ENCODE measurements at places on chromosomes 2 and 18.

- DNase-seq: no peak
- no peaks in the 10 kb centered on the region for H3K4me1 ChIP-seq
- no peaks in the 10 kb centered on the region for H3K36me3 ChIP-seq
- no peak overlapping the region for H3K4me3 ChIP-seq
Measured at GRCh38 chr2:51791496-51791895, 759.6 kb upstream of the NRXN1 start.

DNA sequence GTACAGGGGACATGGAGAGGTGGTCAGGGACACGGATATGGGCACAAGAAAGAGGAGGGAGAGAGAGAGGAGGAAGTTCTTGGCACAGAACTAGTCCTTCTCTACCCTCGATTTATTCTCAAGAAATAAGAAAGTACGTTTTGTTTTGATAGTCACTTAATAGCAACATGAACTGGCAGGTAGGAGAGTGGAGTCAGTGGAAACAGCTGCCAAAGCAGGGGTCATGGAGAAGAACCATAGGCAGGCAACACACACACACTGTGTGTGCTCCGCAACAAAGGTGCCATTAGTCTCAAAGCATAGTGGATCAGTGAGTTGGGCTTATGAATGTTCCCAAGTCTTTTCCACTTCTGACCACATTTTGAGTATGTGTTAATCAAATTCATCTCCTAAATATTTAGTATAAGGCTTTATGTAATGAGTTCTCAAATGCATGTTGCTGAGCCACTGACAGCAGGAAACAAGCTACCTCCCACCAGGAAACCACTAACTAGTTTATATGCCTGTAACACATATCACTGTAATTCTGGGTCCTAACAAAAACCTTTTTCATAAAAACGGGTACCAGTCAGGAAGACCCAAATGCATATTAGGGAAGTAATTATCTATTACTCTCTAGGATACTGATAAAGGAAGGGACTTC lies 41.1 kb downstream of the IWS1 start:
- peaks cover 72% of the 10 kb centered on the region for H3K36me3 ChIP-seq
- no peaks in the 10 kb centered on the region for H3K27me3 ChIP-seq
- DNase-seq: no peak

- H3K27me3 ChIP-seq: no peaks in the 10 kb centered on the region
- no peaks in the 10 kb centered on the region for H3K36me3 ChIP-seq
Measured at GRCh38 chr2:163658556-163658955, 77.3 kb downstream of the FIGN start.

- peaks cover 14% of the 10 kb centered on the region for H3K4me1 ChIP-seq
- peak; percentile 68 for DNase-seq
- H3K27ac ChIP-seq: peak overlapping the region; percentile 91
- peak overlapping the region; percentile 68 for H3K4me3 ChIP-seq
- H3K27me3 ChIP-seq: no peaks in the 10 kb centered on the region
- H3K36me3 ChIP-seq: no peaks in the 10 kb centered on the region
Measured at GRCh38 chr2:231642631-231643494, 50.2 kb downstream of the TEX44 start.

- DNase-seq: no peak
- H3K27ac ChIP-seq: no peak overlapping the region
- no peak overlapping the region for H3K4me3 ChIP-seq
- H3K27me3 ChIP-seq: no peaks in the 10 kb centered on the region
- no peaks in the 10 kb centered on the region for H3K36me3 ChIP-seq
- peaks cover 15% of the 10 kb centered on the region for H3K4me1 ChIP-seq
Measured at GRCh38 chr18:45008694-45009413, 328.2 kb downstream of the SETBP1 start.

DNA sequence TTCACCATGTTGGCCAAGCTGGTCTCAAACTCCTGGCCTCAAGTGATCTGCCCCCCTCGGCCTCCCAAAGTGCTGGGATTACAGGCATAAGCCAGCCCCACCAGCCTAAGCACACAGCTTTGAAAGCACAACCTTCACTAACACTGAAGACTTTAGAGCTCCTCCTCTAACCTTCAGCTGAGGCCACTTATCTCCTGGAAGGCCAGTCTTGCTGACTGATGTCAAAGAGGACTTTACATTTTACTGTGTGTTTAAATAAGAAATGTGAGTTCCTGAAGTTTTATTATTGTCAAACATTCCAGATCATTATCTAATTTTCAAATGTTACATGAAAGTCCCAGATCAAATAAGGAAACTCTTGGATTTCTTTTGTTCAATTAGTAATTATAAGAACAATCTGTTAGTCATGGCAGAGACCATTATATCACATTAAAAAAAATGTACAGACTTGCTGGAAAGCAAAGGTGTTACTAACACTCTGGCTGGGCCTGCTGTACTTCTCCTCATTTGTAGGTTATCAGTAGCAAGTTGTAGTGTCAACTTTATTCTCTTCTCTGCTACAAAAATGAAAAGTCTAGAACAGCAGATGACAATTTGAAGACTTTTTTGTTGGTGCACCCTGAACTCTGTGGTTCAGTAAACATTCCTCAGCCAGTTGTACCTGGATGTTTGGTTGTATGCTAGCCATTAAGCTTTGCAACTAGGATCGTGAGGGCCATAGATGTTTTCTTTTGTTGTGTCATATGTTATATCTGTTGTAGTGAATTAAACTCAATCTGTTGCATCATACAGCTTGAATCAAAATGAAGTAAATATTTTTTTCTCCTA lies 80.0 kb downstream of the AOX1 start:
- peaks cover 4% of the 10 kb centered on the region for H3K4me1 ChIP-seq
- peaks cover 6% of the 10 kb centered on the region for H3K27me3 ChIP-seq
- H3K27ac ChIP-seq: no peak overlapping the region

DNA sequence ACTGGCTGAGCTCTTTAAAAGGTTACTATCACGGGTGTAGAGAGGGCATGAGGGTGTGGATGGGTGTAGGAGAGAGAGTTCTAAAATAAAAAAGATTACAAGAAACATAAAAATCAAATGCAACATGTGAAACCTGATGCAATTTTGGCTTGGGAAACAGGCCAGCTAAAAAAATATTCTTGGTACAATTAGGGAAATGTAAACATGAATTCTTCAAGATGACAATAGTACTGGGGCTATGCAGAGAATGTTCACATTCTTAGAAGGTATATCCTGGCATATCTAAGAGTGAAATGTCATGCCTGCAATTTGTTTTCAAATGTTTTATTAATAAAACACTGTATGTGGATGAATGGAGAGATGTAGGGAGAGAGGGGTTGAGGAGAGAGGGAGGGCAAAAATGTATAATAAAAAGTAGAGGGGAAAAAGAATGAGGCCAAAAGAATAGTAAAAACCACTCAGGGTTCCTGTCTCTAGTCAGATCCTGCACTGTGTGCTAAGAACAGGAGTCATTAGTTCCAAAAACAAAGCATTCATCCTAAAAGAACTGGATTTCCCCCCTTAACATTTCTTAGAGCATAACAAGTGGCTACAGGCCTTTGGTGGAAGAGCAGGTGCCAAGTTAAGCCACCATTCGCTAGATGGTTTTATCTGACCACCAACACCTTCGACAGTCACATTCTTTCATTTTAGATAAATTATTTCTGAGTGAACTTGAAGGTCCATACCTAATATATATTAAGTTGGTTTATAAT lies 77.3 kb downstream of the LPIN2 start:
- peaks cover 87% of the 10 kb centered on the region for H3K36me3 ChIP-seq
- H3K27ac ChIP-seq: peak overlapping the region; percentile 61
- H3K4me3 ChIP-seq: no peak overlapping the region
- no peak for DNase-seq
- H3K27me3 ChIP-seq: no peaks in the 10 kb centered on the region
- peaks cover 40% of the 10 kb centered on the region for H3K4me1 ChIP-seq

DNA sequence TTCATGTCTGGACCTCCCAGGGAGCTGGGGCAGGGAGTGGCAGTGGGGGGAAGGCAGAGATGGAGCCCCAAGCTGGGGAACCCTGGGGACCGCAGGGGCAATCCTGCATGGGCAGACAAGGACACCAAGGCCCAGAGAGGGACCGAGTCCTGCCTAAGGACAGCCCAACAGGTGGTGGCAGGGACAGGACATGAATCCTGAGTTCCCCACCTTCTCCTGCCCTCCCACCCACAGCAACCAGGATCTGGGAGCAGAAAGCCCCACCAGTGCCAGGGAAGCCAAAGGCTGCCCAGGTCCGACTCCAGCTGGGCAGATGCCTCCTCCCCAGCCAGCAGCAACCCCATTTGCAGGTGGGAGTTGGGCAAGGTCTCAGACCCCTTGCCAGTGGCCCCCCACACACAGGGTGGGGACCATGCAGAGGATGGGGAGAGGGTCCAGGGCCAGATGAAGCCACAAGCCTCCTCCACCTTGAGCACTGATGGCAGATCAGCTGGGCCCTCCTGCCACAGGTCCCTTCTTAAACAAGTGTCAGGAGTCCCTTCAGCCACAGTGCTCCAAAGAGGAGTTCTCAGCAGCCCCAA lies 6.3 kb downstream of the ADRA2B start:
- no peak overlapping the region for H3K4me3 ChIP-seq
- no peaks in the 10 kb centered on the region for H3K4me1 ChIP-seq
- peaks cover 9% of the 10 kb centered on the region for H3K27me3 ChIP-seq

- no peak for DNase-seq
- peaks cover 24% of the 10 kb centered on the region for H3K4me1 ChIP-seq
- peaks cover 13% of the 10 kb centered on the region for H3K36me3 ChIP-seq
- no peak overlapping the region for H3K4me3 ChIP-seq
- no peaks in the 10 kb centered on the region for H3K27me3 ChIP-seq
Measured at GRCh38 chr2:37666772-37667171, 4.7 kb downstream of the CDC42EP3 start.

DNA sequence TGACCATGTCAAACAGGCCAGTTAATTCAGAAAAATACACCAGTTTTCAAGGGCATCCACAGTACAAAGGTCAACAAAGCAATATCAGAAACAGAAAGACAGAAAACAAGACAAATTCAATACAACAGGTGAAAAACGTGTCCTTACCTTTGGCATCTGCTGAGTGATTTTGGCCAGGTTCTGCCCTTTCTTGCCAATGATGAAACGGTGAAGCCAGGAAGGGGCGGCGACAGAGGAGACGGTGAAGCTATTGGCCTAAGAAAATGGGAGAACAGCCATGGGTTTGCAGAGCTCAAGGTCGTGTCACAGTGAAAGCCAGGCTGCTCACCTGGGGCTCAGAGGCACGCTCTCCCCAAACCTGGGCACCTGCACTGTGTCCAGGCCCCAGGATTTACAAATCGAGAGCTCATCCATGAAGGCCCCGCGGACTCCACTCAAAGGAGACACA lies 60.5 kb downstream of the HDLBP start:
- peaks cover 81% of the 10 kb centered on the region for H3K36me3 ChIP-seq
- peaks cover 2% of the 10 kb centered on the region for H3K4me1 ChIP-seq
- DNase-seq: no peak
- no peaks in the 10 kb centered on the region for H3K27me3 ChIP-seq

GRCh38 chr18:519019-519879 lies 18.7 kb upstream of the COLEC12 start:
- peaks cover 5% of the 10 kb centered on the region for H3K4me1 ChIP-seq
- no peak for DNase-seq
- H3K27me3 ChIP-seq: no peaks in the 10 kb centered on the region
- H3K4me3 ChIP-seq: no peak overlapping the region

DNA sequence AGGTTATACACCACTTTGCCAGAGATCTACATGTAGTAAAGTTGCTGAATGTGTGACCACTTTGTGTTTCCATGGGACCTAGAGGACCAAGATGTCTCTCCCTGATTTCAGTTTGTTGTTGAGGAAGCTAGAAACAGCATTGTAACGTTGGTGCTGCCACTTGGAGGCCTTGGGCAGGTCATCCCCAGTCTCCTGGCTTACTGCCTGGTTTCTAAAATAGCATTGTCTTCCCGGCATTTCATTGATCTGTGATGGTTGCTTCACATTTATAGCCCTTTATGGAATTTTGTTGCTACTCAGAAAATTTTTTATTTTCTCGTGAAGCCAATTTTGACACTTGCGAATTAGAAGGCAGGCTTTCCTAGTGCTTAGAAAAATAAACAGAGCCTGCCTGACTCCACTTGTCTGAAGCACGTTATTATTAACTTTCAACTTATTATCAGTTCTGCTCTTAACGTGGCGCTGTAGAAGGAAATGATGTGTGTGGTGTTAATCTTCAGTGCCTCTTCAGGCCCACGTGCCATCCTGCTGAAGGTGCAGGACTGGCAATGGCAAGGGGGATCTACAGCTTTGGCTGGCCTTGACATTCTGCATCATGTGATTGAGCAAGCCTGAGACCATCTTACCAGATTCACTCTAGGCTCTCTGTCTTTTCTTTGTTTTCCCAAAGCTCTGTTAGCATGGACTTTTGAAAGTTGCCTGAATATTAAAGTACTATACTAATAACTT lies 59.9 kb downstream of the INPP4A start:
- no peaks in the 10 kb centered on the region for H3K27me3 ChIP-seq
- no peak for DNase-seq
- H3K36me3 ChIP-seq: peaks cover 30% of the 10 kb centered on the region

GRCh38 chr18:45106331-45106774 lies 425.7 kb downstream of the SETBP1 start:
- H3K4me1 ChIP-seq: no peaks in the 10 kb centered on the region
- no peak for DNase-seq
- H3K27ac ChIP-seq: no peak overlapping the region
- H3K27me3 ChIP-seq: peaks cover 5% of the 10 kb centered on the region
- no peaks in the 10 kb centered on the region for H3K36me3 ChIP-seq
- H3K4me3 ChIP-seq: no peak overlapping the region

DNA sequence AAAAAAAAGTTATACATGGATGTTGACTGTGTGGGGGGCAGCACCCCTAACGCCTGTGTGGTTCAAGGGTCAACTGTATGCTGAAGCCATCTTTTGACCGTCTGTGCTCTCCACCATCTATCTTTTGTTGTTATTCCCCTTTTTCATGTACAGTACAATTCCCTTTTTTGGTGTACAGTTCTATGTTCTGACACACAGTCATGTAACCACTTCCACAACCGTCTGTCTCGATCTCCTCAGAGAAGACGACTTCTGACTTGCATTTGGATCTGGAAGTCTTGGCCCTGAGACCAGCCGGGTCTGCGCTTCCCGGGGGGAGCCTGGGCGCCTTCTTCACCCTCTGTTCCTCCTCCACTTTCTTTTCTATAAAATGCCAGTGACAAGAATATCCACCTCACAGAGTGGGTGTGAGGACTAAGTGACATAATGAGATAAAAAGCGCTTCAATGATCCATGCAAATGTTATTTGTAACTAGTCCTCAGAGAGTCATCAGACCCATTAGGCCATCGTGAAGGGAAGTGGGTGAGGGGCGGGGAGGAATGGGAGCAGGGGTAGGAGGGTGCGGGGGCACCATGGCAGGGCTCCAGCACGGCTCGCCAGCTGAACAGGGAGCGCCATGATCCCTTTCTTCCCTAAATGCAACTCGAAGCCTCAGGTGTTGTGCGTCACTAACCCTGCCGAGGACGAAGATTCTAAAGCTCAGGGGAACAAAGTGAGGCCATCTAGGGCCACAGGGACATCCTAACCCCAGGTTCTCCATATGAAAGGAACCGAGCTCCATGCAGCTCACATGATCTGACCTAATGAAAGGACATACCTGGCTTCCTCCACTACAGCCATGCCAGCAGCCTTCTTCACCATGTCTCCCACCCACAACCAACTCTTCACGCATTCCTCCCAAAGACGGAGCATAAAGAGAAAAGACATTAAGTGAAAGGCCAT lies 16.6 kb downstream of the ADCY3 start:
- H3K27ac ChIP-seq: no peak overlapping the region
- no peaks in the 10 kb centered on the region for H3K27me3 ChIP-seq
- DNase-seq: no peak
- H3K36me3 ChIP-seq: peaks cover 52% of the 10 kb centered on the region
- peaks cover 4% of the 10 kb centered on the region for H3K4me1 ChIP-seq

- peaks cover 7% of the 10 kb centered on the region for H3K4me1 ChIP-seq
- DNase-seq: no peak
- no peak overlapping the region for H3K4me3 ChIP-seq
- H3K27me3 ChIP-seq: no peaks in the 10 kb centered on the region
Measured at GRCh38 chr2:7795778-7796563, 878.8 kb downstream of the RNF144A start.

Data from activated T-helper 2 cell treated with anti-CD3 and anti-CD28 coated beads, Interferon-gamma antibody, Interleukin-2, Interleukin-4, amounts not matched to agents 10 μg/mL and 5 μg/mL and 100 μg/mL, durations not matched to agents 14 hours and 24 hours and 36 hours (primary cell).